ENCODE measurements at places on chromosomes 5 and 9.

DNA sequence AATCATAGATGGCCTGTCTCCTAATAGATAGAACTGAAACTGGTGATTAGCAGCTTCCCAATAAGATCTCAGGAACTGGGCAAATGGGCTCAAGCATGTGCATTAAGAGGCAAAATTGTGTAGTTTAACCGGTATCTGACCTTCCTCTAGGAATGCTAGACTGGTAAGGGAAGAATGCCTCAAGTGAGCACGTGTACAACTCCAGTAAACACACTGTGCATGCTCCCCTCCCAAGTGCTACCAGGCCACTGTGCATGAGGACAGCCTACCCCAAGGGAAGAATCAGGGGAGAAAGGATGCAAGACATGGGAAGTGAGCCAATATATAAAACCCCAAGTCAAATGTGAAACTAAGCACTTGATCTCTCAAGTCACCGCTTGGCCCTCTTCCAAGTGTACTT is 1157.4 kb upstream of the CDH18 start:
- H3K4me1 ChIP-seq = no peaks in the 10 kb centered on the region
- no peaks in the 10 kb centered on the region for H3K27me3 ChIP-seq
- no peaks in the 10 kb centered on the region for H3K36me3 ChIP-seq
- DNase-seq = no peak
- H3K27ac ChIP-seq = no peak overlapping the region

DNA sequence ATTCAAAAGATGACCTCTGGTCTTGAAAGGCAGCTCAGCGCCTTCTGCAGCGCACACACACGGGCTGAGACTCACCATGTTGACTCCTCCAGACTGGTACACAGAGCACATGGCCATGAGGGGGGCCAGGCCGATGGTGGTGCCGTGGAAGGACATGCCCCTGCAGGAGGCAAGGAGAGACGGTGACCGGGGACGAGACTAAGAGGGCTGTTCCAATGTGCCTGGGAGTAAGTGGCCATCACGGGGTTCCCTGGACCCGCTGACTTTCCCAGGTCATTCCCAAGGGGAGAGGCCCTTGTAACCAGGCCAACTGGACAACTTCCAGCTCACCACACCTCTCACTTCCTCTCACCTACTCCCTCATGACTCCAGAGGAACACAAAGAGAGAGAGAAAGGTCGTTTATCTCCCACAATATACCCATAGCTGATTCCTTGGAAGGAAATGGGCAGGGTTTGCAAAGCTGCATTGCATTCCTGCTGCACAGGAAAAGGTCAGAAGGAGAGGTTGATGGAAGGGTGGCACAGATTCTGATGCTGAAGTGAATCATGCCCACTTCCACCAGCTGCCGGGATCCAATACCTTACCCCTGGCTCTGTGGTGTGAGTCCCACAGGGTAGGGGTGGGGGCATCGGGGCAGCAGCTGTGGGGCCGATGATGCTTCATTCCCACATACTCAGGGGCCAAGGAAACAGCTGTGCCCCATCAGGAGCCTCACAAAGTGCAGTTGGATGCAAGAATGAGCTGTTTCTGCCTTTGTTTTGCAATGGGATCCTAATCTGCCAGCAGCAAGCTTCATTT is 47.2 kb downstream of the NIPAL4 start:
- no peaks in the 10 kb centered on the region for H3K36me3 ChIP-seq
- H3K4me1 ChIP-seq = peaks cover 29% of the 10 kb centered on the region
- H3K27ac ChIP-seq = no peak overlapping the region
- no peak for DNase-seq
- no peaks in the 10 kb centered on the region for H3K27me3 ChIP-seq
- H3K4me3 ChIP-seq = no peak overlapping the region

DNA sequence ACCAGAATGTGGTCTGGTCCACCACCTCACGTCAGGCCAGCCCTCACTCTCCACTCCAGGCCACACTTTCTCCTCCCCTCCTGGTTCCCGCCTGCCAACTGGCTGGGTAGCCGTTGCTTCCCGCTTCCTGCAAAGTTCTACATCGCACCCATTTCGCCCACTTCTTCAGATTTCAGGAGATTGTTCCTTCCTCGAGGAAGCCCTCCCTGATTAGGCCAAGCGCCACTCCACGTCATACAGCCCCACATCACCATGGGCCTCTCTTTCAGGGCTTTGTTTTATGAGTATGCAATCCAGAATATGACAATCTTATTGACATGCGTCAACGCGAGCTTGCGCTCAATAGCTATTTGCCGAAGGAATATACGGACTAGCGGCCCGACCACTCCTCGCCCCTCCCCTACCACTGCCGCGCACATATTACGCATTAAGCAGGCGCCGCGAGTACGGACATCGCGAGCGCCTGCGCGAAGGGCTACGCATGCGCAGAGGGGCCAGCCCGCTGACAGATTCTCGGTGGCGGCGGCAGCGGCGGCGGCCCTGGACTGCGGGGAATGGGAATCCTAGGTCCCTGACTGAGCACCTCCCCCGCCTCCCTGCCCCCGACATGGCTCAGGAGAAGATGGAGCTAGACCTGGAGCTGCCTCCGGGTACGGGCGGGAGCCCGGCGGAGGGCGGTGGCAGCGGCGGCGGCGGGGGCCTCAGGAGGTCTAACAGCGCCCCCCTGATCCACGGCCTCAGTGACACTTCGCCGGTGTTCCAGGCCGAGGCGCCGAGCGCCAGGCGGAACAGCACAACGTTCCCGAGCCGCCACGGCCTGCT is 74.7 kb downstream of the PIP5K1B start:
- peak overlapping the region; percentile 97 for H3K27ac ChIP-seq
- peak; percentile 97 for DNase-seq
- H3K27me3 ChIP-seq = no peaks in the 10 kb centered on the region
- peak overlapping the region; percentile 79 for H3K4me3 ChIP-seq
- H3K36me3 ChIP-seq = no peaks in the 10 kb centered on the region

DNA sequence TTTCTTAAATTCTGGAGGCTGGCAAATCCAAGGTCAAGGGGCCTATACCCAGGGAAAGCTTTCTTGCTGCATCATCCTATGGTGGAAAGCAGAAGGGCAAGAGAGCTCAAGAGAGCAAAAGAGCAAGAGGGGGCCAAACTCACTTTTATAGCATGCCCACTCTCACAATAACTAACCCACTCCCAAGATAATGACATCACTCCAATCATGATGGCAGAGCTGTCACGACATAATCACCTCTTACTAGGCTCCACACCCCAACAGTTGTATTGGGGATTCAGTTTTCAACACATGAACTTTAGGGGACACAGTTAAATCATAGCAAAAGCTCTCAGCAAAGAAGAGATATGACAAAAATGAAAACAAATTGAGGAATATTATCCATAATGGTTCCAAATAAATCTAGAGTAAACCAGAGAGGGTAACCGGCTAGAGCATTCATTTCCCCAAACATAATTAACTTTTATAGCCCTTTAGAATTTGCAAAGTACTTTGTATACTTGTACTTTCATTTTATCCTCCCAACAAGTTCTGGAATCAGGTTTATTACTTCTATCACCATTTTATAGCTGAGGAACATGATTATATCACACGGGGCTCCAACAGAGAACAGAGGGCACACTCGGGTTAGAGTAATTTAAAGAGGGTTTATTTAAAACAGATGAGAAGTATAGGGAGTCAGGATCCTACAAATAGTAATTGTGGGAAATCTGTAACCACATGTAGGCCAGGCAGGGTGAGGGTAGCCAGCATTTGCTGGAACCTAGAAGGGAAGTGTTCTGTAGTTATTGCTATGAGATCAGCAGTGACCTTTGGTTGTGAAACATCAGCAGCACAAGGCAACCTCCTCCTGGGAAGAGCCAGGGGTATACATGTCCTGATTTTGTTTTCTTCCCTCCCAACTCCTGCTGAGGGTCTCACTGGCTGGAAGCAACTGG is 7.2 kb upstream of the TARS1 start:
- H3K4me3 ChIP-seq = no peak overlapping the region
- no peak overlapping the region for H3K27ac ChIP-seq
- no peaks in the 10 kb centered on the region for H3K36me3 ChIP-seq
- no peaks in the 10 kb centered on the region for H3K4me1 ChIP-seq
- no peaks in the 10 kb centered on the region for H3K27me3 ChIP-seq

DNA sequence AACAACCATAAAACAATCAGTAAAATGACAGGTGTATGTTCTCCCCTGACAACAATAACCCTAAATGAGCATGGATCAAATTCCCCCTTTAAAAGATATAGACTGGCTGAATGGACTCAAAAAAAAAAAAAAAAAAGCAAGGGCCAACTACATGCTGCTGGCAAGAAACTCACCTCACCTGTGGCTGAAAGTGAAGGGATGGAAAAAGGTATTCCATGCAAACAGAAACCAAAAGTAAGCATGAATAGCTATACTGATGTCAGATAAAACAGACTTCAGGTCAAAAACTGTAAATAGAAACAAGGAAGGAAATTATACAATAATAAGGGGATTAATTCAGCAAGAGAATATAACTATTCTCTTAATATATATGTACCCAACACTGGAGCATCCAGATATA is 54.2 kb upstream of the SSBP2 start:
- H3K27ac ChIP-seq = no peak overlapping the region
- no peak for DNase-seq
- no peaks in the 10 kb centered on the region for H3K4me1 ChIP-seq
- H3K36me3 ChIP-seq = no peaks in the 10 kb centered on the region

DNA sequence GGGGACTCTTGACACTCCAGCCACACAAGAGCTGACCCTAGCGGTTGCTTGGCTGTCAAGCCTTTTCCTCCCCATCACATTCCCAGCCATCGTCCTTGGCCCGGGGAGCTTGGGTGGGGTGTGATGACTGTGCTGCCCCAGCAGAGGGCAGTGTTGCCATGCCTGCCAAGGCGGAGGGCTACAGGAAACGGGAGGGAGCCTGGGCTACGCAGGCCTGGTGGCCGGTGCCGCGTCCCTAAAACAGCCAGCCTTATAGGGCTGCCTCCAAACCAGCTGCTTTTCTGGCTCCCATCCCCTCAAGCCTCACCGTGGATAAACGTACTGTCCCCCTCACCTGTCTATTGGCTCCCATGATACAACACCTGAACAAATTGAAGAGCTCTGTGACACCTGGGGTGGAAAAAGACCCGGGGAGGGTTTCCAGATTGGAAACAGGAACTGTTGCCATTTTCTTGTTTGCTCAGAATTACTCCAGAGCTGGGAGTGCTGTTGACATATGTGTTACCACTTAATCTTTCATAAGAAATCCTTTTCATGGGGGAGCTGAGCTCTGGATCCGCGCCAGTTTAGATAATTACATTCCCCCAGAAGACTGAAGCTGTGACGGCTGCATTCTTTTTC is 72.8 kb upstream of the ASTN2 start:
- DNase-seq = peak; percentile 86
- no peak overlapping the region for H3K27ac ChIP-seq
- H3K4me3 ChIP-seq = no peak overlapping the region
- no peaks in the 10 kb centered on the region for H3K4me1 ChIP-seq
- no peaks in the 10 kb centered on the region for H3K27me3 ChIP-seq

- no peak overlapping the region for H3K27ac ChIP-seq
- no peak for DNase-seq
Observed at GRCh38 chr9:94933511-94933828, 207.0 kb downstream of the AOPEP start.

DNA sequence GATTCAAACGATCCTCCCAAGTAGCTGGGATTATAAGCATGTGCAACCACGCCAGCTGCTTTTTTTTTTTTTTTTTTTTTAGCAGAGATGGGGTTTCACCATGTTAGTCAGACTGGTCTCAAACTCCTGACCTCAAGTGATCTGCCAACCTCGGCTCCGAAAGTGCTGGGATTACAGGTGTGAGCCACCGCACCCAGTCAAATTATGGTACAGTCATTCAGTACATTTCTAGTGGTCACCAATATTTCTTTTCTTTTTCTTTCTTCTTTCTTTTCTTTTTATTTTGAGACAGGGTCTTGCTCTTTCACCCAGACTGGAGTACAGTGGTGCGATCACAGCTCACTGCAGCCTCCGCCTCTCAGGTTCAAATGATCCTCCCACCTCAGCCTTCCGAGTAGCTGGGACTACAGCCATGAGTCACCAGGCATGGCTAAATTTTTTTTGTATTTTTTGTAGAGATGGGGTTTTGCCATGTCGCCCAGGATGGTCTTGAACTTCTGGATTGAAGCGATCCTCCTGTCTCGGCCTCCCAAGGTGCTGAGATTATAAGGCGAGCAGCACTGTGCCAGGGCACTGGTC is 25.4 kb upstream of the DCP2 start:
- H3K4me1 ChIP-seq = no peaks in the 10 kb centered on the region
- no peaks in the 10 kb centered on the region for H3K36me3 ChIP-seq
- DNase-seq = no peak
- no peak overlapping the region for H3K27ac ChIP-seq
- H3K4me3 ChIP-seq = no peak overlapping the region

DNA sequence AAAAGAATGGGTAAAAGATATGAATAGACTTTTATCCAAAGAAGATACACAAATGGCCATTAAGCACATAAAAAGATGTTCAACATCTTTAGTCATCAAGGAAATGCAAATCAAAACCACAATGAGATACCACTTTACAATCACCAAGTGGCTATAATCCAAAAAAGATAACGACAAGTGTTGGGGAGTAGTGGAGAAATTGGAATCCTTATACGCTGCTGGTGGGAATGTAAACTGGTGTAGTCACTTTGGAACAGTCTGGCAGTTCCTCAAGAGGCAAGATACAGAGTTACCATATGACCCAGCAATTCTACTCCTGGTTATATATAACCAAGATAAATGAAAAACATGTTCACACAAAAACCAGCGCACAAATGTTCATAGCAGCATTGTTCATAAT is 234.9 kb downstream of the SPATA31D1 start:
- no peak for DNase-seq
- H3K27ac ChIP-seq = no peak overlapping the region
- no peaks in the 10 kb centered on the region for H3K27me3 ChIP-seq
- H3K4me1 ChIP-seq = no peaks in the 10 kb centered on the region
- no peaks in the 10 kb centered on the region for H3K36me3 ChIP-seq
- H3K4me3 ChIP-seq = no peak overlapping the region

- peaks cover 5% of the 10 kb centered on the region for H3K4me1 ChIP-seq
- no peak for DNase-seq
- no peaks in the 10 kb centered on the region for H3K36me3 ChIP-seq
- no peak overlapping the region for H3K27ac ChIP-seq
- H3K4me3 ChIP-seq = no peak overlapping the region
- H3K27me3 ChIP-seq = no peaks in the 10 kb centered on the region
Observed at GRCh38 chr5:158979290-158979689, 120.4 kb downstream of the EBF1 start.

DNA sequence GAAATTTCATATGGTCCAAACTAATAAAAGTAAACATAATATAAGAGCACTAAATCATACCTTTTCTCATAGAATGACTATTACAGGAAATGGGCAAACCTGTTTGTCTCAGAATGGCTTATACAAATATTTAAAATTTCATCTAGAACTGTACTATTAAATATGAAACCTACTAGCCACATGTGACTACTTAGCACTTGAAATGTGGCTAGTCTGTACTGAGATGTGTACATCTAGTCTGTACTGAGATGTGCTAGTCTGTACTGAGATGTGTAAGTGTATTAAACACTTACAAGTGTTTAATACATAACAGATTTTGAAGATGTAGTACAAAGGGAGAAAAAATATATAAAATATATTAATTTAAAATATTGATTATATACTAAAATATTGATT is 22.4 kb downstream of the ABITRAM start:
- H3K4me3 ChIP-seq = no peak overlapping the region
- H3K4me1 ChIP-seq = peaks cover 8% of the 10 kb centered on the region
- peaks cover 18% of the 10 kb centered on the region for H3K36me3 ChIP-seq
- no peak overlapping the region for H3K27ac ChIP-seq
- no peak for DNase-seq
